ENCODE measurements at places on chromosomes 3 and 15.

DNA sequence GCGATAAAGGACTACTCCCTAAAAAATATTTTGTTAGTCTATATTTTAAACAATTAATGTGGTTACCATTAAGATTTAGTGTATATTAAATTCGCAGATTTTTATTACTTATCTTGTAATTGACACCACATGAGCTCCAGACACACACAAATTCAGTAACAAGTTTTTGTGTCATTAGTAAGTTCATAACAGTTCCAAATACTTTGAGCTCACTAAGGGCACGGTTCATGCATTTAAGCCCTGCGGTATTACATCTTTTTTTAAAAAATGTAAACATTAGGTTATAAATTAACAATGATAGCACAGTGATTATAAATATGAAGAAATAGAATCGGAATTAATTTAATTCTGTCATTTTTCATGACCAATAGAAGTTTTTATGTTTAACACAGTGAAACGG, 317.3 kb downstream of the ZNF385D start:
- no peak for DNase-seq

DNA sequence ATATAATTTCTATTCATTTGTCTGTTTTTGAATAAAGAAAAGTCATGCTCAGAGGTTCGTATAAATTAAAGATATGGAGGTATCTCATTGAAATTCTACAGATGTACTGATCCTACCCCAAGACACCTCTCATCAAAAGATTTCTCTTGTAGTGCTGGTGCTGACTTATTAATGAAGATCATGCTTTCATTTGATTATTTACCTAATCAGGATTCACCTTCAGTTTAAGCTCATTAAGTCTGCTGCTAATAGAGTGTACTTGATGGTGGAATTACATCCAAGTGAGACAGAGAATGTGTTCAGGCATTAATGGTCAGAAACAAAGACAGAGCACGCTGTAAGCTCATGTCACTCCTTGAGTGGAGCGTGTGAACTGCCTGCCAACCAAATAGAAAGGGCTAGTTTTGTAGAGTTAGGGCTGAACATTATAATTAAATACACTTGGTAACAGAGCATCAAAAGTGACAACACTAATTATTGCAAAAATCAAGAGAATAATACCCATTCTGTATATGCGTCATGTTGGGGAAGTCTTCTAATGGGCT, 45.5 kb downstream of the KBTBD12 start:
- no peak for DNase-seq

DNA sequence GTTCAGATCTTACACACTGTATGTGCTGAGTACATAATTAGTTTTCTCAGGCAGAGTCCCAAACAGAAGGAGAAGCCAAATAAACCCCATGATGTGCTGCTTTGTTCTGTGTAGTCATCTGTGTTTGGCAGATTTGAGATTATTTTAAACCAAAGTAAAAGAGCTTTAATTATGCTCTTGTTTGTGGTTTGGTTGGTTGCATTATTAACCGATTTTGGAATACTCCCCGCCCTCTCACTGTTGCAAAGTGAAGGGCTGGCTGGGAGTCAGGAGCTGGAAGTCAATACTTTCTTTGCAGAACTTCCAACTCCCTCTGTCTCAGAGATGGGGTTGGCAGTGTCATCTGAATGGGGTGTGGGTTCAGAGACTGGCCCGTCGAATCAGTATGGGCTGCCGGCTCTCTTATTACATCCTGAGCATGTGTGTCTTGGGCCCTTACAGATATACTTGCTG, 34.4 kb downstream of the SLCO3A1 start:
- no peak for DNase-seq

- DNase-seq, result peak; percentile 70
Observed at GRCh38 chr3:45938864-45939263, 4.4 kb upstream of the CXCR6 start.

DNA sequence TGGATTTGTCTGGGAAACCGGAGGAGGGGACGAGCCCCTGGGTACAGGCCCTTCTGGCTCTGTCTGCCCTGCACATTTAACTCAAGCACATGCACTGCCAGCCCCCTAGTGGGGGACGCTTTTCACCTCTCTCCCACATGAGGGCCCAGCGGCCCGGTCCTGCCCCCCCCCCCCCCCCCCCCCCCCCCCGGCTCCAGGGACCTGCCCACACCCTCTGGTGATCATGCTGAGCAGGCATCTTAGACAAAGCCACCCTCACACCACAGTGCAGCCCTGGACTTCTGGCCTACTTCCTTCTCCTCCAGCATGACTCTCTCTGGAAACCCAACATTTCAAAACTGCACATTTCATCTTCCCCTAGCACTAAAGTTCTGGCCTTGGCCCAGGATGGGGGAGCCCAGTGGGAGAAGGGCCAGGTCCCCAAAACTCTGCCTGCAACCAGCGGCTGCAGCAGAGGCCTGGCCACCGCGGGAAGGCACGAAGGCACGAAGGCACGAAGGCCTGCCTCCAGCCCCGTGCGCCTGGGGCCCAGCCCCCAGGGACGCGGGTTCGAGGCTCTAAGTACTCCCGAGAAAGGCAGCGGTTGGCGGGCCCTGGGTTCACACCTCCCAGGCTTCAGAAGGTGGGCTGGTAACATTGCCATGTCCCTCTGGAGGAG, 14.1 kb downstream of the KLF15 start:
- DNase-seq, result no peak

DNA sequence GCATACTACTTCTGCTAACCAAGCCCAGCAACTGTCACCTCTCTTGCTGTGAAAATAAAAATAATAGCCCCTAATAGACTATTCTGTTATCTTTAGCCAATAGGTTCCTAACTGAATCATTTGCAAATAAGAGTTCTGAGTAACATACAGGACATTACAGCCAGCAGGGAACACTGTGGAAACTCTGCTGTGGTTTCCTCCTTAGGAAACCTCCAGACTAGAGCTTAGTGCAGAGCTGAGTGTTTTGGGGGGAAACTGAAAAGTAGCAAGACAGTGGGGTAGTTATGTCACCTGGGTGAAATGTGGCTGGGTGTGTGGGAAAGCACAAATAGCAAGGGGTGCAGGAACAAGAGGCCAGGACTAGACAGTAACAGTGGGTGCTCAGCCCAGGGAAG, 32.4 kb downstream of the DZIP1L start:
- no peak for DNase-seq

- no peak for DNase-seq
Observed at GRCh38 chr3:138418601-138419206, 15.7 kb upstream of the ESYT3 start.

GRCh38 chr15:101091080-101092017, 160.5 kb downstream of the CHSY1 start:
- peak; percentile 76 for DNase-seq

DNA sequence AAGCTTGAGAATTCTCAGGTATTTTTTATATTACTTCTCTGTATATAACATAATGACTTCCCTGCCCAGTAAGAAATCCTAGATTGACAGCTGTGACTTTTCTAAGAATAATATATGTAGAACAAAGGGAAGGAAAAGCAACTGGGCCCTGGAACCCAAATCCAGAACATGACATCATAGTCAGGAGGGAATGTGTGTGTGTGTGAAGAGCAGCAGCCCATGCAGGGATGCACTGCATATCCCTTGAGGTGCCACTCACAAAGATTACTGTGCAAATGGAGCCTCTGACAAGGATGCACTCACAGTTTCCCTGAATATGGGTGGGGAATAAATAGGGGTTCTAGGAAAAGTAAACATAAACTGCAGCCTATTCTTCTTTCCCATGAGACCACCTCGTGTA, 279.5 kb downstream of the NEK10 start:
- no peak for DNase-seq

DNA sequence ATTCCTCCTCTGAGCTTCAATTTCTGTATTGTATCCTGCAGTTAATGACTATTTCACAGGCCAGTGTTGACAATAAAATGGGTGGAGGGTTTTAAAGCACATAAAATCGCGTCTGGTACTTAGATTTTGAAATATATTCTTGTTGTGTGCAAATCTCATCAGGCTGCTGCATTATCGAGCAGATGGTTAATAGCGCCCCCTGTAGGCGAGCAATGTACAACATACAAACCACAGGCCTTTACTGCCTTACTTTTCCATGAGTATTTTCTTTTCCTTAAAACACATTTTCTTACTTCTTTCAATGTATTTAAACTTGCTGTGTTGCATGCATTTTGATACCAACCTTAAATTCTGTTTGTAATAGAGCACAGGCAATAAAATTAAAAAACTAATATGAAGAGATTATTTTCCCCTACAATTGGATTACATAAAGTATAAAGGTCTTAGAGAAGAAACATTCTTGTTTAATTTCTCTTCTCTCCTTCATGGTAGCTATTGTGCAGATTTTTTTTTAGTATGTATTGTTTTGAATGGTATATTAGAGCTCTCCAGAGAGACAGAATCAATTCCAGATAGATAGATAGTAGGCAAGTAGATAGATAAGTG, 608.4 kb downstream of the CADM2 start:
- peak; percentile 11 for DNase-seq

DNA sequence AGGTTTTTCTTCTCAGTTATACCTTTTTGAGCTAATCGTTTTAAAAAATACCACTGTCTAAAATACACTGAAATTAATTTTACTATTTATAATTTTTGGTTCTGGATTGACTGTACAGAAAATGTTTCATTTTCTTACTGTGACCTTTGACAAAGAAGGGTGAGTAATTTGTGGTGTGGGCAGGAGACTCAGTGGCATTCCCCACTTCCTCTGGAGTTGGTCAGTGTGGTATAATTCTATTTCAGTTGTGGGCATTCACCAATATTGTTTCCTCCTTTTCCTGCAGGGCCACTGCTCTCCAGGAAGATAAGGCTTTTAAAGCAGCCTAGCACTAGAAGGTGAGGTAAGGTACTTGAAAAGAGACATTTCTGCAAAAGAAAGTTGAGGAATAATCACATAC, 6.5 kb downstream of the DAG1 start:
- no peak for DNase-seq
